ENCODE measurements at places on chromosomes 2 and 18.
A peak's percentile ranks its signal among the peaks of the same experiment; 100 is the strongest.

DNA sequence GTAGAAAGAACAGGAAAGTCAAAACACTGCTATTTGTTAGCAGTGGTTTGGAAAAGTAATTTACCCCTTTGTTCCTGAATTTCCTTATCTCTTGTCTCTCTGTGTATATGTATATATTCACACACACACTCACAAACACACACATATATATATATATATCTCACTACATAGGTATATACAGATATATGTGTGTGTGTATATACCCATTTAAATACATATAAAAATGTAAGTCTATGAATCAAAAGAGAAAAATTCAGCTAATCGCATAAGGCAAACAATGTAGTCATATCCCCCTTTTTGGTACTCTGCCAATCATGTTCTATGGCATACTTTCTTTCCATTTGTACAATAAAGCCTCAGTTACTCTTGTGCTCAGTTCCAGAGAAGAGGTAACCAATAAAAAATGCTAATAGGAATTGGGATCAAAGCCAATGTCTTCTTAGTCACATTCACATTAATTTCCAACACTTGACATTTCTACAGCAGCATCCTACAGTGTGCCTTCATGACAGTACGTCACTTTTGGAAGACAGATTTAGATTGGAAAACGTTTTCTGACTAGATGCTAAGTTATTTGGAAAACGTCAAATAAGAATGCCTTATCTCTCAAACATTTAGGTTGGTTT is 94.6 kb downstream of the MC4R start:
- DNase-seq: no peak

GRCh38 chr2:173191601-173192000 is 116.0 kb downstream of the MAP3K20 start:
- peak; percentile 78 for DNase-seq

DNA sequence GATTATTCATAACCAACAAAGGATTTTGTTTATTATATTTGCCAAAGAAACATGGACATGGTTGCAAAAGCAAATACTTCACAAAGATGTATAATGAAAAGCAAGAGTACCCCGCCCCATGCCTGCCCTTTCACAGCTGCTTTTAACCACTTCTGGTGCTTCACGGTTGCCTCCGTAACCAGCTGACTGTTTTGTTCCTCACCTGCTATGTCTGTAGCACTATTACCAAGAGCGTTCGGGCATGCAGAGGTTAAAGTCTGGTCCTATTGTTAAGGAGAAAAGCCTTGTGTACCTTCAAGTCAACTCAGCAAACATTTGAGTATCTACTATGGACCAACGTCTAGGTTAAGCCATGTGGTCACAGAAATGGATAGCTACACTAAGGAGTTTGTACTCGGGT is 115.2 kb upstream of the FOSL2 start:
- no peak for DNase-seq

DNA sequence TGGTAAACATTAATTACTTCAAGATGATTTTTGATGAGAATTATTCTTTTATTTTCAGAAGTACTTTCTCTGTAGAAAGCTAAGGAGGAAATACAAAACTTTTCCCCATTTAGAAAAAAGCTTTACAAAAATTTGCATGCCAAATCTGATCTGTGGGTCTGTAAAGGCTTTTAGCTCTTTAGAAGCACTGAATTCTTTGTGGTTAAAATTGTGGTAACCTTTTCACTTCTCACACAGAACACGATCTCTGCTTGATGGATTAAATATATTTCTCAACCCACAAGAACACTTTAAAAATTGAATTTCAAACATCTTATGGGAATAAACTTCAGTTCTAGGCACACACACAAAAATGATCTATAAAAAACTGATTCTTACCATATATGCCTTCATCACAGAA is 63.7 kb downstream of the VIL1 start:
- no peak for DNase-seq

GRCh38 chr18:43661570-43661969 is 384.3 kb upstream of the SYT4 start:
- DNase-seq: peak; percentile 7

DNA sequence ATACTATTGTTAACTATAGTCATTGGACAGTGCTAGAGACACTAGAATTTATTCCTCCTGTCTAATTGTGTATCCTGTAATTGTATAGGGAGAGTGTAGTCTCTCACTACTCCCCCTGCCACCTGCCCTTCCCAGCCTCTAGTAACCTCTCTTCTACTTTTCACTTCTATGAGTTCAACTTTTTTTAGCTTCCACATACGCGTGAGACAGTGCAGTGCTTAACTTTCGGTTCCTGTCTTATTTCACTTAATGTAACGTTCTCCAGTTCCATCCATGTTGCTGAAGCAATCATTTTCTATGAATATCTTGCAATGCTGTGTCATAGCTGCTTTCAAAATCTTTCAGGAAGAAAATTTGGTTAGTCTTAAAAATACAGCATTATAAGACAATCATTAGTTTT is 22.8 kb upstream of the RUFY4 start:
- DNase-seq: no peak

All from kidney glomerular epithelial cell (primary cell).